ENCODE measurements at places on chromosomes 12 and 14.
A peak's percentile ranks its signal among the peaks of the same experiment; 100 is the strongest.

- no peak for DNase-seq
Measured at GRCh38 chr14:71942904-71943694, 10.9 kb downstream of the RGS6 start.

GRCh38 chr12:40013847-40014246 is 92.0 kb downstream of the SLC2A13 start:
- DNase-seq = no peak

DNA sequence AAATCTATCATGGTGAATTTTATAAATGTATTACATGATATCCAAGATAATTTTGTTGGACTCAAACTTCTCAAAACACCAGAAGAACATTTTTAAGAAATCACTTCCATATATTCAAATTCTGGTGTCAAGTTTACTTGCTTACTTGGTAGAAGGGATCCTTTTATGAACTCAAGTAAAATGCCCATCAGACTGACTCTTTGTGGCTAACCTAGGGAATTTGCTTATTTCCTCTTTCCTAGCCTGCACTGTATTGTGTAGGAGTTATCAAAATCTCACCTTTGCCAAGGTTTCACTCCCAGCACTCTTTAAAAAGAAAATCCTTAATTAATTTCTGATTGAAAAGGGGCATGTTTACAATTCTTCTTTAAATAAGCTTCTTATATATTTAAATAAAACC is 196.5 kb downstream of the DUSP6 start:
- no peak for DNase-seq

GRCh38 chr12:123134271-123134671 is 16.6 kb downstream of the PITPNM2 start:
- DNase-seq = no peak

DNA sequence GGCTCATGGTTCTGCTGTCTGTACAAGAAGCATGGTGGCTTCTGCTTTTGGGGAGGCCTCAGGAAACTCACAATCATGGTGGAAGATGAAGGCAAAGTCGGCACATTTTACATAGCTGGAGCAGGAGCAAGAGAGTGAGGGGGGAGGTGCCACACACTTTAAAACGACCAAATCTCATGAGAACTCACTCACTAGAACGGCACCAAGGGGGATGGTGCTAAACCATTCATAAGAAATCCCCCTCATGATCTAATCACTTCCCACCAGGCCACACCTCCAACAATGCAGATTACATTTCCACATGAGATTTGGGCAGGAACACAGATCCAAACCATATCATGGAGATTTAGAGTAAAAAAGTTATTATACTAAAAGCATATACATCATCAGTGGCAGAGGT is 13.6 kb upstream of the LEMD3 start:
- no peak for DNase-seq

- DNase-seq = no peak
Measured at GRCh38 chr14:100212476-100213333, 26.2 kb upstream of the YY1 start.

GRCh38 chr12:62629971-62630739 is 163.5 kb downstream of the MON2 start:
- DNase-seq = no peak

- DNase-seq = no peak
Measured at GRCh38 chr12:6346235-6346832, 4.5 kb upstream of the TNFRSF1A start.

- DNase-seq = no peak
Measured at GRCh38 chr14:101037021-101037817, 133.7 kb upstream of the RTL1 start.

DNA sequence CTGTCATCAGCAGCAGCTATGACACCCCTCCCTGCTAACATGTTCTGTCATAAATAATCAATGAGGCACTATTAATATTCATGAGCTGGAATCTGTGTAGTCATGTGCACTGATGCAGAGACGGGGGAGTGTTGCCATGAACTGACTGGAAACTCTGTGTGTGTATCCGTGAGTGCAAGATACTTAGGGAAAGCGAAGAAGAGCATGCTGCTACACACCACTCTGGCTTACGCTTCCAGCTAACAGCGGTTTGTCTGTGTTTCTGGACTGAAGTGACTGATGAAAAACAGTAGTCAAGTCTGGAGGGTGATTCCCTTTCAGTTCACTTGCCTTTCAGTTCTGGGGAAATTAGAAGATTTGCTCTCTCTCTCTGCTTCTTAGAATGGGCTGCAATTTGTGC is 249.4 kb downstream of the PDZRN4 start:
- no peak for DNase-seq

GRCh38 chr14:104931771-104932675 is 7.3 kb downstream of the PLD4 start:
- DNase-seq = no peak

- DNase-seq = peak; percentile 53
Measured at GRCh38 chr14:68210729-68211299, 391.2 kb downstream of the RAD51B start.

- DNase-seq = peak; percentile 17
Measured at GRCh38 chr14:21070083-21070609, at the start of gene ARHGEF40. Gene ARHGEF40, plus strand, starts transcription at chr14:21070304. Its CDS starts 93 bp downstream, at chr14:21070397.

GRCh38 chr12:117261247-117261646 is 71.0 kb upstream of the FBXO21 start:
- no peak for DNase-seq

DNA sequence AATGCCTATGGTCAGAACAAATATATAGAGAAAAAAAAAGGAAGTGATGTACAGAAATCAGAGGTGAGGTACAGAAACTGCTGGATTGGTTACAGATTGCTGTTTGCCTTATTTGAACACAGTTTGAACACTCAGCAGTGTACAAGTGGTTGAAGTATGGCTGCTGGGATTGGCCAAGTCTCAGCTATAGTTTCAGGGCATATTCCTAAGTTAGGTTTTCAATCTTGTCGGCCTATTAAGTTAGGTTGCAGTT is 146.4 kb downstream of the LLPH start:
- no peak for DNase-seq

DNA sequence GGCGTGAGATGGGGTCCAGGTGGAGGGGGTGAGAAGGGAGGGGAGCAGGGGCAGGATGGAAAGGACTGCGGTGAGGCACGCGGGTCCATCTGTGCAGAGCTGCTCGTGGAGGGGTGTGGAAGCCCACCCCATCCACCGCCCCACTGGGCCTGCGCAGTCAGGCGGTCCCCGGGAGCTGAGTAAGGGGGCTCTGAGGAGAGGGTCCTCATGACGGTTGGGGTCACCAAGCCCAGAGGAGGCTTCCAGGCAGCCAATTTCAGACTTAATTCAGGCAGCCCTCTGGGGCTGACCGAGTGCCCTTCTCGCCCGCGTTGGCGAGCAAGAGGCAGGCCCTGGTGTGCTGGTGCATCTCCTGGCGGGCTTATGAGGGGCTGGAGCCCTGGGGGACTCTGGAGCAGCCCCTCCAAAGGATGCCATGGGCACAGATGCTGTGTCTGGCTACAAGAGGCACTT is 115.5 kb downstream of the KIF26A start:
- DNase-seq = no peak

DNA sequence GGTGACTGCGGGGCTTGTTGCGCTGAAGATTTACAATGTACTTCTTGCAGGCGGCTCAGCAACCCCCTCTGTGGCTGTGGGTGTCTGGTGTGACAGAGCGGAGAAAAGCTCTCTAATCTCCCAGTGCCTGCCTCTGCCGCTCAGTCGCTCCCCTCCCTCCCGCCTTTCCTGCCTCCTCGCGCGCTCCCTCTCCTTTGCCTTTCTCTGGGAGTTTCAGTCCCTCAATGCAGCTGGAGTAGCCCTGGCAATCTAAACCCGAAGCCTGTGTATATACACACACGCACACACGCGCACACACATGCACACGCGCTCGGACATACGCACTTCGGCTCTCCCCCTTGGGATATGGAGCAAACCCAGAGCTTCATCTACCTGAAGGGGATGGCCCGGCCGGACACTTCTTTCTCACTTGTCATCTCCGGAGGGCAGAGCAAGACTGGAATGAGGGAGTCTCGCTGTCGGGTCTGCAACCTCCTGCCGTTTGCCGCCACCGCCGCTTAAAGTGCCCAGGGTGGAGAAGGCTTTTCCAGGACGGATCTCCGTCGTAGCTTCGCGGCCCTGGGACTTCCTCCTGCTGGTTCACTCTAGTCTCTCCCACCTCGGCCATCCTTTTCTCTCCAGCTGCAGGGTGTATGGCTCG is 599 bp upstream of the TRHDE start:
- DNase-seq = no peak

DNA sequence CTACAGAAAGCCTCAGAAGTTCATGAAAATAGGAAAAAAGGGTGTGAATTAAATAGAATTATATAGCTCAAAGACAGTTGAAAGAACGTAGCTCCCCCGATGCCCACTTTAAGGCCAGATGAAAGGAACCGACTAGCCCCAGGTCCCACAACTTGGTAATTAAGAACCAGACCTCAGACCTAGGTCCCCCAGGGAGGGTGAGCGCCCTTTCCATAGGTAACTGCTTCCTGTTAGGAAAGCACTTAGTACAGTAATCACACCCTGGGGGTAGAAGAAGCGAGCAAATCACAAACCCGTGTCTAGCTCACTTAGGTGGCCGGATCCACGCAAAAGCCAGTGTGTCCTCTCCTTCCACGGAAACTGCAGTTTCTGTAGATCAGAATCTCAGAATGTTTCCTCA is 77.1 kb downstream of the PLXNC1 start:
- DNase-seq = no peak
